Stimulated activated CD4-positive, alpha-beta T cell treated with anti-CD3 and anti-CD28 coated beads, TNF-alpha, amount 100 ng/mL, for 1 hour (primary cell): ENCODE measurements at places on chromosomes 4 and X.

DNA sequence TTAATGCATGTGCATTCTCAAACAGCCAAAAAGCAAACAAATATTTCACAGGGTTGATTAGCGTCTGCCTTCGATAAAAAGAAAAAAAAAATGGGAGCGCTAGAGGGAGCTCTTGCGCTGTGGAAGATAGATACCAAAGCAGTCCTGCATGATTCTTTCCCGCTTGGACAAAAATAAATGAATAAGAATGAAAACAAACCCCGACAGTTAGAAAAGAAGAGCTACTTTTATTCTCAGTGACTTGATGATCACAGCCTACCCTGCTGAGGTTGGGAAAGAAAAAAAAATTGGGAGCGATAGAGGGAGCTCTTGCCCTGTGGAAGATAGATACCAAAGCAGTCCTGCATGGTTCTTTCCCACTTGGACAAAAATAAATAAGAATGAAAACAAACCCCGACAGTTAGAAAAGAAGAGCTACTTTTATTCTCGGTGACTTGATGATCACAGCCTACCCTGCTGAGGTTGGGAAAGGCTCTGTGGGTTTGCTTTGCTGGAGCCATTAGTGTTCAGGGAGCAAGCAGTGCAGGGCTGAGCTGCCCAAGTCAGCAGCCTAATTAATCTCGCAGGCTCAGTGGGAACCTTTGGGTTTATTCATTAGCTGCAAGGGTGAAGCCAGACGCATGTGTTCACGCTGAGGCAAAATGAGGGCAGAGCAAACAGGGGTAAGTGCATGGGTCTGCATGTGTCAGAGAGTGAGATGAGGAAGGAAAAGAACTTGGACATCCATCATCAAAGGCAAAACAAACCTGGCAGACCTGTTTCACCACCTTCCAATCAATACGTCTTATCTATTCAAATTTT lies 249.3 kb upstream of the PRKX start:
- DNase-seq, result no peak

- DNase-seq, result no peak
Observed at GRCh38 chr4:52685316-52685715, 26.2 kb upstream of the USP46 start.

- no peak for DNase-seq
Observed at GRCh38 chr4:101009471-101009870, 337.9 kb downstream of the PPP3CA start.

GRCh38 chr4:93299118-93299517 lies 529.4 kb upstream of the ATOH1 start:
- no peak for DNase-seq

DNA sequence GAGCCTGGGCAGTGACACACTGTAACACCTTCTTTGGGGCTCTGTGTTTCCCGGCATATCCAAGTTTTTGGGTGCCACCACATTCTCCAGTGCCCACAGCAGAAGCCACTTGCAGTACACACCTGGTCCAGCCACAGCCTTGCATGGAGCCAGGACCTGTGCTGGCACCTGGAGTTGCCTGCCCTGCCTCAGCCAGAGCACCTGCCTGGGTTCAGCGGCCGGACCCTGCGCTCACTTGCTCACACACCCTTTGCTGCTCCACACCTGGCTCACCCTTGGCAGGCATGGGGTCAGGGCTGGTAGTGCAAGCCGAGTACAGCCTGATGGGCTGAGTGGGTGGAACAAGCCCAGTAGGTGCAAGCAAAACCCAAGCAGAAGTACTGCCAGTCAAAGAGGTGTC lies 1511.1 kb downstream of the TECRL start:
- no peak for DNase-seq

DNA sequence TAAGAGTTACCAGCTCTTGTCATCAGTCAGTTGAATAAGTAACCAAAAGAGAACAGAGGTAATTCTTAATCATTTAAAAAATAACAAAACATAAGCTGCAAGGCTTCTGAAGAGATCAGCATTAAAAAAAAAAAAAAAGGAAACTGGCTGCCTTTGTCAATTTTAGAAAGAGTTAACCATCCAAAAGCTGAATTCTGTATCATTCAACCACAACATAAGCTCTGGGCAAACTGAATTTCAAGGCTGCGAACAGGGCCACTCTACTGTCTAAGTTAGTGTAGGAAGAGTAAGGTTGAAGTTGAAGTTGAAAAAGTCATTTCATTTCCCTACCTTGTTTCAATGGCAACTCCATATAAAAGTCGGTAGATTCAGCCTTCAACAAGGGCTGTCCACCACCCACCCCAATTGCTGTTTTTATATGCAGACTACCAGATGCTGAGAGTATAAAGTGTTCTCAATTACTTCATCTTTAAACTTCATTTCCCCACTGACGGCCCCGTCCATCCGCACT lies 1.1 kb upstream of the LIN54 start:
- DNase-seq, result no peak

DNA sequence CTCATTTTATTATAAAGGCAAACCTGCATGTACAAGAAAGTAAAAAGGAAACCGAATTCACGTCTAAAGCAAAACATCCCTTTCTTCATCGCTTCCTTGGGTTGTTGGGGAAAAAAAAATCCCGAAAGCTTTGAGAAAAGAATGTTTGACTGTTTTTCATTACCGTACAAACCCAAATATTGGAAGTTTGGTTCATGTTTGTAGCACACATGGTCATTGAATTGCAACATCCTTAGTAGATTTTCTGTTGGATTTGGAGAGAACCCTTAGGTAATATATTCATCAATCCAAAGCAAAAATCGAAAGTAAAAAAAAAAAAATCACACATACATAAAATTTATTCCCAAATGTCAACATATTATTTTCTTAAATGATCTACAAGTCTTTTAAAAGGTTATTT lies 420.3 kb downstream of the MAPK10 start:
- no peak for DNase-seq

- no peak for DNase-seq
Observed at GRCh38 chr4:181685461-181685860, 557.7 kb upstream of the TENM3 start.

DNA sequence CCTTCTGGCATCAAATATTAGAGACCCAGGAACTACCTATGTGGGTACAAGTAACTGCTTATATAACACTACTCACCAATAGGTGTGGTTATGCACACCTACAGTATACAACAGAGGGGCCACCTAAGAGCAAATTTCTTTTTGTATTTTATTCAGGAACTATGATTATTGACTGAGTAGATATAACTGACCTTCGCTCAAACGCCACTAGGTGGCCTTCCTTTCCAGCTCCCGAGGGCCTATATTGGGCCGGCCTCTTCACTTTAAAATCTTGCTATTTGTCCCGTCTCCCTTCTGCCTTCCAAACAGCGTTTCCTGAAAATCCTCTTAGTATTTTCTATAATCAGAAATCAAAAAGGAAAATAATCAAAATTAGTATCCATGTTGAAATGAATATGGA lies 19.9 kb upstream of the PABPC5 start:
- no peak for DNase-seq

DNA sequence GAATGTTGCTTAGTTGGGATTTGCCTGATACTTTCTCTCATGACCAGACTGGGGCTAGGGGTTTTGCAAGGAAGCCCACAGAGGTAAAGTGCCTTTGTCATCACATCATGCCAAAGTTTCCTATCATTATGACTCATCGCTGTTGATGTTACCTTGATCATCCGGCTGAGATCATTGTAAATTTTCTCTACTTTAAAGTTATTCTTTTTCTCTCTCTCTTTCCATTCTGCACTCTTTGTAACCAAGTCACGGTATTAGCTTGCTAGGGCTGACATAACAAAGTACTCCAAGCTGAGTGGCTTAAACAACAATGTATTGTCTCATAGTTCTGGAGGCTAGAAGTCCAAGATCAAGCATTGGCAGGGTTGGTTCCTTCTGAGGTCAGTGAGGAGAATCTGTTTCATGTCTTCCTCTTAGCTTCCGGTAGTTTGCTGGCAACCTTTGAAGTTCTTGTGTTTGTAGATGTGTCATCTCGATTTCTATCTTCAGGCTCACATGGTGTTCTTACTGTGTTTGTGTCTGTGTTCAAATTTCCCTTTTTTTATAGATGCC lies 113.0 kb downstream of the DTHD1 start:
- DNase-seq, result no peak

DNA sequence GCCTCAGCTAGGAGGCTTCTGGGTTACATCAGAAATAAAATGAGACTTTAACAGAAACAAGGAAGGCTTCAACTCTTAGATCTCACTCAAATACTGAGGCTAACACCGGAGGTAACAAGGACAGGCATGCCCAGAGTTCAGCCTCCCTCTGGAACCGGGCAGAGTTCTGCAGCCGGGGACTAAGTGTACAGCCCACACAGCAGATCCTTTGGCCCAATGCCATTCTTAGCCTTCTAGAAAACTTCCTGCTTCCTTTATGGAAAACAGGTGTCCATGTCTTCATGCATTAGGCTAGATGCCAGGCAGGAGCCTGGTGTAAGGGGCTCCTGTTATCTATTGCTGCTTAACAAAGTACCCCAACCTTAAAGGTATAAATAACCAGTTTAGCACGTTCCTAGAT lies 369.7 kb downstream of the BCOR start:
- DNase-seq, result no peak

DNA sequence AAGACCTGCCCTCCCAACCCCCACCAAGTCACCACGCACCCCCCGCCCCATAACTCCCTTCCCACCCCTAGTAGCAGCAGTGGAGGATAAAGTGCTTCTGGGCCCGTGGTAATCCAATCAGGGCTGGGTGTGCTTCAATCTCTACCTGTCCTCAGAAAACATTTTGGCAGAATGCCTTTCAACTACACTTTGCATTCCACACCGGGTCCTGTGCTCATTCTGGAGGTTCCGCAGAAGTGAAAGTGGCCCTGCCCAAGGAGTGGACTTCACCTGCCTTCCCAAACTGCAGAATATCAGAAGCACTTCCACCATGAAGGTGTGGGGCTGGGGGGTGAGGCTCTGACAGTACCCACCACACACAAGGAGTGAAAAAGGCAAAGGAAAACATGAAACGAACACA lies 322.3 kb downstream of the DHX15 start:
- DNase-seq, result no peak

DNA sequence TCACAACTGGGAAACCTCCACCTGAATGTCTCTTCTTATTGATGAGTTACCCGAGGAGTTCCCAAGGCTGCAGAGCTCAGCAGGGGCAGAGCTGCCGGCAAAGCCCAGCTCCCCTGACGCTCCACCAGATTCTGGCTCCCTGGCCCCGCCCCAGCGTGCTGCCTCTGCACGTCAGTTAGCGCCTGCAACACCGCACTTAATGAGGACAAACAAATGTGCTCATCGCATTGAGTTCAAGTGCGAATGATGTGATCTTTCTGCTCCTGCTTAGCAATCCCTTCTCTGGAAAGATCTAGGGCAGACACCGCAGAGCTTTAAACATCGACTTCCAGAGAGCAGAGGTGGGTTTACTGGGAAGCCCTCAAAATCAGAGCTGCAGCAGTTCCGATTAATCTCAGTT lies 55.5 kb upstream of the FBXW7 start:
- no peak for DNase-seq

DNA sequence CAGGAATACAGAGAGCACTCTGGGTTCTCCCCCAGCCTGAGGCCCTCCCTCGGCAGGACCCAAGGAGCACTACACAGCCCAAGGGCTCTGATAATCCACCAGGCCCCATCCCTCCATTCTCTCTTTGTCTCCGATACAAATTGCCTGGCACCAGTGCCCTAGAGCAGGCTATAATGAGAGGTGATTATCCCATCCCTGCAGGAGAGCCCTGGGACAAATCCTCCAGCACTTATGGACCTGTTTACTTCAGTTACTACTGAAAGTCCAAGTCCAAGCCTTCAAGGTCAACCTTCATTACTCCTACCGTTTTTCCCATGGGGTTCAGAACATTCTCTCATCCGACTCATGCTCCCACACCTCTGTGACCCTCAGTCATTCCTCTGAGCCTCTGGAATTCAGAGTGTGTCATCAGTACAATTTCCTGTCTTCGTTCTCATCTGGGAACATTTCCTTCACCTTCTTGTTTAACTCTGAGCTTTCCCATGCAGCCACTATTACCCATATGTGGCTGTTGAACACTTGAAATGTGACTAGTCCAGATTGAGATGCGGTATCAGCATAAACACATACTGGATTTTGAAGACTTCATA lies 299.0 kb downstream of the RAPGEF2 start:
- DNase-seq, result no peak

DNA sequence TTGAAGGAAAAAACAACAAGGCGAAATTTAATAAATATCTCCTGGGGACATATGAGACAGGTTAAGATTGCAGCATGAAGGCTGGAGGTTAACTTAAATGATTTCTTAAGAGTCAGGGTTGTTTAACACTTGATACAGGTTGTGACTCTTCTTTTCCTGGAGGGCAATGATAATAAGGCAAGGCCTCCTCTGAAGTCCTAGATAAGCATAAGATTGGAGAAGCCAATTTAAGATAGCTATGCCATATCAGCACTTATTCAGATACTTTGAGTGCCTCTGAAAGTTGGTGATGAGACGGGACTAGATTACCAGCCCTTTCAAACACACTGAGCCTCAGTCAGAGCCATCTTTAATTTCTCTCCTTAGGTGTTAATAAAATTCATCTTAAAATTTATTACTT lies 350.8 kb downstream of the FBXO8 start:
- DNase-seq, result no peak

DNA sequence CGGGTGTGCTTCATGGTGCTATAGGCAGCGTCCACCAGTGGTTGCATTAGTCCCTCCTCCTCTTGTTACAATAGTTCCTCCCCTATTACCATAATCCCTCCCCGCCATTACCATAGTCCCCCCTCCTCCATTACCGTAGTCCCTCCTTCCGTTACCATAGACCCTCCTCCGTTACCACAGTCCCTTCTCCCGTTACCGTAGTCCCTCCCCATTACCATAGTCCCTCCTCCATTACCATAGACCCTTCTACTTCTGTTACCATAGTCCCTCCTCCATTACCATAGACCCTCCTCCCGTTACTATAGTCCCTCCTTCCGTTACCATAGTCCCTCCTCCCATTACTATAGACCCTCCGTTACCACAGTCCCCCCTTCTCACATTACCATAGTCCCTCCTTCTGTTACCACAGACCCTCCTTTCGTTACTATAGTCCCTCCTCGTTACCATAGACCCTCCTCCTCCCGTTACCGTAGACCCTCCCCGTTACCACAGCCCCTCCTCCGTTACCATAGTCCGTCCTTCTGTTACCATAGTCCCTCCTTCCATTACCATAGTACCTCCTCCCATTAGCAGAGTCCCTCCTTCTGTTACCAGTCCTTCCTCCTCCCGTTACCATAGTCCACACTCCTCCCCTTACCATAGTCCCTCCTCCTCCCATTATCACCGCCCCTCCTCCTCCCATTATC lies 129.6 kb downstream of the DHRSX start:
- DNase-seq, result no peak

- no peak for DNase-seq
Observed at GRCh38 chr4:158013858-158014257, 159.0 kb downstream of the GASK1B start.

GRCh38 chrX:23938690-23939089 lies 30.9 kb downstream of the CXorf58 start:
- DNase-seq, result no peak
